ENCODE measurements at places on chromosomes 5 and 9.

GRCh38 chr5:74765929-74766328 is 988 bp downstream of the GFM2 start:
- DNase-seq: no peak

- DNase-seq: peak; percentile 66
These were observed 144.9 kb downstream of the FGF1 start for GRCh38 chr5:142540922-142541422.

DNA sequence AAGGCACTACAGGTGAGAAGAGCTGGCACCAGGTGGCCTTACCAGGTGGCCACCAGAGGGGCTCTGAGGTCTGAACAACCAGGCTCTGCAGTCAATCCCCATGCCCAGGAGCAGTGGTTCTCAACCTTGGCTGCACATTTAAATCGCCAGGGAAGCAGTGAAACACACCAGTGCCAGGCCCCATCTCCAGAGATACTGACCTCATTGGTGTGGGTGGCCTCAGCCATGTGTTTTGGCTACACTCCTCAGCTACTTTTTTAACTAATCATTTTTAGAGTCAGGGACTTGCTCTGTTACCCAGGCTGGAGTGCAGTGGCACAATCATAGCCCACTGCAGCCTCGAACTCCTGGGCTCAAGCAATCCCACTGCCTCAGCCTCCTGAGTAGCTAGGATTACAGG is 56.0 kb downstream of the GABBR2 start:
- no peak for DNase-seq

- DNase-seq: no peak
These were observed 13.8 kb upstream of the SUSD1 start for GRCh38 chr9:112188884-112189283.

DNA sequence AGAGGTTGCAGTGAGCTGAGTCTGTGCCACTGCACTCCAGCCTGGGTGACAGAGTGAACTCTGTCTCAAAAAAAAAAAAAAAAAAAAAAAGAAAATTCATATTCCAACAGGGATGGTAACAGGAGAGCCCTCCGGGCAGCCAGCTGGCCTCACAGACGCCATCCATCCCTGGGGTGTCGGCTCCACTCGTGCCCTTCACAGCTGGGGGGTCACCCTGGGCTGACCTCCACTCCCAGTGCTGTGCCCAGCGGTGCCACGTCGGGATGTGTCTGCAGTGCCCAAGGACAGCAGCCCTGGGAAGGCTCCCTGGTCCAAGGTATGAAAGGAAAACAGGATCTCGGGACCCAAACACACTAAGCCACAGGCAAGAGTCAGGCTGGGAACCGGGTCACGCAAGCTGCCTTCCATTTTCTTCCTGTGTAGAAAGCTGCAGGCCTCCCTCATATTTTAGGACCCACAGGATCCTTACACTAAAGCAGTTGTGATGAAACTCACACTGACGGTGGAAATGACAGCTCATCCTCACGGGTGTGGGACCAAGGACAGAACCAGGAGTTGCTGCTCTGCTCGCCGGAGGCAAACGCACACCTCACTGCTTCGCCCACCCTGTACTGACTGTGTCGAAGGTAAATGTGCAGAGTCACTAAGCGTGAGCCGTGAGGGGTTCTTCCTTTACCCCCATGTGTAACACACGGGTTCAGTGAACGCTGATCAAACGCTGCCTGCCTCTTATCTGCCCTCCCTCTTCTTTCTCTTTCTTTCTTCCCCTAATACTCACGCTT is 5.3 kb downstream of the SLC12A7 start:
- no peak for DNase-seq

DNA sequence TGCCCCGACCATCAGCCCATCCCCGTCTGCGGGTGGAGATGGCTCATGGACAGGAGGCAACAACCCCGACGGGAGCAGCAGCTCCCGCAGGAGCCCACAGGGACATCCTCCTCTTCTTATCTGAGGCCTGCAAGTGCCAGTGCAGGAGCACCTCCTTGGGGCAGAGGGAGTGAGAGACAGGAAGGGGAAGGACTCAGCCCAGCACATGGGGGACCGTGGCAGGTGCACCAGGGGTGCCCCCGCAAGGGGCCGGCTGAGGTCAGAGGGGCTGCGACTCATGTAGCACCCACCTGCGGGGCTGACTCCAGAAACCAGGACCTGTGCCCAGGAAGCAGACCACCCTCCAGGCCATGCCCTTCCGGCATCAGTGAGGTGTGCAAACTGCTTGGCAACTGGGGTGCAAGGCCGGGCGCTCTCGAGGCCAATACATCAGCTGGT is 259.8 kb upstream of the ADAMTS16 start:
- no peak for DNase-seq

- DNase-seq: no peak
These were observed 30.7 kb upstream of the SMC5 start for GRCh38 chr9:70228118-70228517.

GRCh38 chr9:61673247-61673646 is 483.4 kb downstream of the SPATA31A7 start:
- no peak for DNase-seq

- DNase-seq: peak; percentile 75
These were observed 2.6 kb upstream of the BOD1 start for GRCh38 chr5:173618927-173619519.

DNA sequence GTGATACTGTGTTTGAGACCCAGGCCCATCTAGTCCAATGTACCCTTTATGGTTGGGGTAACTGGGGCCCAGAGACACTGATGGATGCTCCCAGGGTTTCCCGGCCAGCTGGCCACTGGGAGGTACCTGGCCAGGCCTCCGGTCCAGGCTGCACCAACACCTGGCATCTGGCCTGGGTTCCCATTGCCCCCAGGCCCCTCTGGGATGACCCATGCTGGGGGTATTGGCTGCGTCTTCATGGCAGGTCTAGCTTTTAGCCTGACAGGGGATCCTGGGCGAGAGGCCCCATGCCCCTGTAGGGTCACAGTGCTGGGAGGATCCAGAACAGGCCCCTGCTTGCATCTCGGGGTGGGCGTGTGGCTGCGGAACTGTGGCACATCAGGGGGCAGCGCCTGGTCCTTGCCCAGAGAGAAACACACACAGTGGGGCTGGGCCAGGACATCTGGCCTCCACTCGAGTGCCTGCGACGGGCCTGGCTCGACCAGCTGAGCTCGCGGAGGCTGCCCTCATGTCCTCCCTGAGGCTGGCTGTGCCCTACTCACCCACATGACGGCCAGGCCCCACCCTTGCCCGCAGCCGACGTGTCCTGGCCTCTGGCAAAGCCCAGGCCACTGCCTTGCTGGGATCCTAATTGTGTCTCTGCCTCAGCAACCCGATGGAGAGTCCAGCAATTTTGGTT is 21.5 kb upstream of the COL5A1 start:
- DNase-seq: no peak

DNA sequence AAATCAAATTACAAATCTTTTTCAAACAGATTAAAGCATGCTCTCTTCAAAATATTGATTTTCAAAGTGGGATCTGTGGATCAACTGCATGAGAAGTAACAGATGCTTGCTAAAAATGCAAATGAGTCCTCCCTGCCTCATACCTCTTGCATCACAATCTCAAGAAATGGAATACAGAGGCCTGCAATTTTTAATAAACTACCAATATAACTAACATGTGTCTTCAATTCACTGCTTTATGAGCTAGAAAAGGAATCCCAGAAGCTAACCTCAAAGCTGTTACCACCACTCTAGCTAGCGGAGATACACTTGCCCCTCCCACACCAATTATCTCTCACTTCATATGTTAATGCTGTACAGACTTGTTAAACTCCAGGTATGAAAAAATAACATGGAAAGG is 9.6 kb downstream of the OR13C5 start:
- no peak for DNase-seq

GRCh38 chr5:175712681-175713085 is 54.8 kb downstream of the HRH2 start:
- DNase-seq: no peak

DNA sequence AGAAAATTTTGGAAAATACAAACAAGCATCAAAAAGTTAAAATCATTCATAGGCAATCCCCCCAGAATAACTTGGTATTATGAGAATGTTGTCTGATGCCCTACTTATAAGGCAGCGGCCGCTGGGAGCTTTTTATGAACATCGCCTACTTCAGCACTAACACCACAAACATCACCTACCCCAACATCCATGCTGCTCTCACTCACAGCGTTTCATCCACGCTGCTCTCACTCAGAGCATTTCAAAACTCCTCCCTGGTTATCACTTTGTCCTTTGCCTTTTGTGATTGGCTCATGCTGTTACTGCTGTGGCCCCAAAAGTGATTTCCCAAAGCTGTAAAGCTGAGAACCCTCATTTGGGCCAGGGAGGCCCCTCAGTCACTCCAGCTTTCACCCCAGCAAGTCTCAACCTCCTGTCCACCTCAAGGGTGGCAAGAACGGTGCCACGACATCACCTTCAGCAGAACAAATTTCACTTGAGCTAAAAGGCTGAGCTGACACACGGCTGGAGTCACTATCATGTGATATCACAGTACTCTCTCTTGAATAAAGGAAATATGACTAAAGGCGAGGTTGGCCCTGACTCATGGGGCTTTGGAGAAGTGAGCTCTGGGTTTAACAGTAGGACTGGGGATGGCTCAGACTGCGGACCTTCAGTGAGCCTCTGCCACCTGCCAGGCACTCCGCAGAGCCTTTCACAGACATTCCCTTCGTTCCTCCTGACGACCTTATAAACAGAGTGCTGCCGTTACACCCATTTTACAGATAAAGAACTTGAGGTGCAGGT is 25.2 kb downstream of the SHC3 start:
- peak; percentile 80 for DNase-seq

- DNase-seq: no peak
These were observed 13.4 kb downstream of the SLC44A1 start for GRCh38 chr9:105257809-105258208.

GRCh38 chr9:133761641-133762248 is 23.6 kb upstream of the SARDH start:
- DNase-seq: no peak

GRCh38 chr5:128750155-128750554 is 212.1 kb upstream of the FBN2 start:
- DNase-seq: no peak

Measured in fibroblast of pulmonary artery (primary cell).